Kasumi-1 (cell line): ENCODE measurements at places on chromosomes 7 and 10.

DNA sequence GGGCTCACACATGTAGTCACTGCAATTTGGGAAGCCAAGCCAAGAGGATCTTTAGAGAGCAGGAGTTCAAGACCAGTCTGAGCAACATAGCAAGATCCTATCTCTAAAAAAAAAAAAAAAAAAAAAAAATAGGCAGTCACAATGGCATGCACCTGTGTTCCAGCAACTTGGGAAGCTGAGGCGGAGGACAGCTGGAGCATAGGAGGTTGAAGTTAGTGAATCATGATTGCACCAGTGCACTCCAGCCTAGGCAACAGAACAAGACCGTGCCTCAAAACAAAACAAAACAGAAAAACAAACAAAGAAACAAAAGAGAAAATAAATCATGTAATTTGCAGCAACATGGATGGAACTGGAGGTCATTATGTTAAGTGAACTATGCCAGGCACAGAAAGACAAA is 33.6 kb upstream of the BICC1 start:
- DNase-seq, result no peak

GRCh38 chr10:78062296-78062695 is 28.6 kb downstream of the RPS24 start:
- DNase-seq, result no peak

DNA sequence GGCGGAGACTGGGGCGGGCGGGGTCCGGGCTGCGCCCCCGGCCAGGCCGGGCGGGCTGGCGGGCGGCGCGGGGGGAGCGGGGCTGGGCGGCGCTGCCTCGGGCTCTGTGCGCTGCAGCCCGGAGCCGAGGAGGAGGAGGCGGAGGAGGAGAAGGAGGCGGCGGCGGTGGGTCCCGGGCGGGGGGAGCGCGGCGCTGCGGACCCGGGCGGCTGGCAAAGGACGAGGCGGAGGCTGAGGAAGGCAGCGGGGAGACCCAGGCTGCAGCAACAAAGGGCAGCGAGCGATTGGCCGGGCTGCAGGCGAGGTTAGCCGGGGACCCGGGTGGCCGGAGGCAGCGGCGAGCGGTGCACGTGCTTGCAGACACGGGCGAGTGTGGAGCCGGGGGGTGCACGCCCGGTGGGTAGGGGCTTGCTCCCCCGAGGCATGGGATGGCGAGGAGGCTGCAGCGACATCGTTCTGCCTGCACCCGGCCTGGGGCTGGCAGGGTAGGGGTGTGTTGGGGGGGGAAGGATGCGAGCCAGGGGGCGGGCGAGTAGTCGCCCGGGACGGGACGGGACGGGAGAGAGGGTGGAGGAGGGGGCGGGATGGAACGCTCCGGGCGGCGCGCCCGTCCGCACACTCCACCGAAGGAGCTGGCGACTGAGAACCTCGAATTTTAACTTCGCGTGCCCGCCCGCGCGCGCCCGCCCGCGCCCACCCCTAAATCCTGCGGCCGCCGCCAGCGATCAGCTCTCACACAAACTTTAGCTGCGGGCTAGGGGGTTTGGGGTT is 844 bp upstream of the KAT6B start:
- no peak for DNase-seq

- DNase-seq, result peak; percentile 93
Measured at GRCh38 chr7:37031571-37032257, 307.4 kb upstream of the AOAH start.

DNA sequence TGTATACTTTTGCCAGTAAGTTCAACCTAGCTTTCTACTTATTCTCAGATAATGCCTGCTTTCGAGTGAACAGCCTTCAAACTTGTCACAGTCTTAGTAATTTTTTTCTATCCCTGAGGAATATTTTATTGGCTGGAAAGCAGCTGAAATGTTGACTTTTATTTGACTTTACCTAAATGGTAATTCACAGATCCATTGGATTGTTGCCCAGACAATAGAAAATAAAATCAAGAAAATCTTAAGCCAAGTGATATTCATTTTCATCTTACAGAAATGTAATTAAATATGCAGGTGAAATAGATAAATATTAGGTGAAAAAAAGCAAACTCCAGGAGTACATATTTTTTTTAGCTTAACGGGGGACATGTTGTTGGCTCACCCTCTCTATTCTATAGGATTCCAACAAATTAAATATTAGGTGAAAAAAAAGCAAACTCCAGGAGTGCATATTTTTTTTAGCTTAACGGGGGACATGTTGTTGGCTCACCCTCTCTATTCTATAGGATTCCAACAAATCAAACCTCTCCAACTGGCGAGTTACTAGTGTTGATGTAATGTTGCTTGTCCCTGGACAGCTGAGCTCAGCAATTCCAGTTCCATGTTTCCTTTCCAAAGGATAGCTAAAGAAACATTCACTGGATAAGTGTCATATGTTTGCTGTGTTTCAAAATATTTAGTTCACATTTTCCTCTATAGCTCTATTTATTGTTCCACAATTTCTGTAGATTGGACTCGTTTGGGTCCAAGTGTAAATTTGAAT is 4.2 kb downstream of the TMEM26 start:
- no peak for DNase-seq

DNA sequence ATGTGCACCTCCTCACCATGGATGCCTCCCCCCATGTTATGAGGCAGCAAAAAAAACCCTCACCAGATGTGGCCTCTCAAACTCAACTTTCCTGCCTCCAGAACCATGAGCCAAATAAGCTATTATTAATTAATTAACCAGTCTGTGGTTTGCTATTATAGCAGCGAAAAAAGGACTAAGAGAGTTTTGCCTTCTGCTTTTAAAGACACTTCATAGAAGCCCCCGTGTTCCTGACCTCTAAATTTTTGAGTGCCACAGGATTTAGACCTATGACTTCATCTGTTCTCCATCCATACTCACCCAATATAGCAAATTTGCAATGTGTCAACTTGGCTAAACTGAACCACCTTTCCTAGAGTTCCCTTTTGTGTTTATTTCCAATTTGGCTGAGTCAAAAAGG is 9.2 kb upstream of the SEMA3E start:
- no peak for DNase-seq

GRCh38 chr10:78852466-78853240 is 216.1 kb upstream of the ZMIZ1 start:
- DNase-seq, result no peak

- no peak for DNase-seq
Measured at GRCh38 chr10:91743465-91743864, 54.8 kb upstream of the TNKS2 start.

DNA sequence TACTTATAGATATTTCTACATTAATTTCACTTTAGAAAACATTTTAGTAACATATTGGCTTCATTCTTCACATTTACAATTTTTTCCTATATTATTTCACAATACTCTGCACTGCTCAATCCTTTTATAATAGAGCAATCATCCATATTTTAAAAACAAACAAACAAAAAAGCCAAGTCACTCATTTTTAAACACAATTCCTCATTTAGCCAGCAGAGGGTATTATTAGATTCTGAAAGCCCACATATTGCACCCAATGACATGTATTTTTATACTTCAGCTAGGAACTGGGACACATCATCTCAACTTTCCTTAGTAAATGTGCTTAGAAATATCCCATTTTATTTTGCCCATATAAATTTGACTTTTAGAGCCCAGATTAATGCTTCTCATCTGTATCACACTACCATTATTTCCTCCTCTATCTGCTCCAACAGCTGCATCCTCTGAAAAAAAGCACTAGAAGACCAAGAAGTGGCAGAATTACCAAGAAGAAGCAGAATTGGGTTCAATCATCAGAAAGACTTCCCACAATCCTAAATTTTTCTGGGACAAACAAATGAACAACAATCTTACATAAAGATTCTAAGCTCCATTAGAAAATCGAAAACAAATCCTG is 29.5 kb downstream of the CTNNA3 start:
- peak; percentile 54 for DNase-seq

- no peak for DNase-seq
Measured at GRCh38 chr7:3318874-3319273, 17.8 kb downstream of the SDK1 start.

GRCh38 chr10:9921544-9921943 is 1096.1 kb upstream of the CELF2 start:
- no peak for DNase-seq

GRCh38 chr7:25384788-25385505 is 156.7 kb upstream of the NPVF start:
- no peak for DNase-seq

DNA sequence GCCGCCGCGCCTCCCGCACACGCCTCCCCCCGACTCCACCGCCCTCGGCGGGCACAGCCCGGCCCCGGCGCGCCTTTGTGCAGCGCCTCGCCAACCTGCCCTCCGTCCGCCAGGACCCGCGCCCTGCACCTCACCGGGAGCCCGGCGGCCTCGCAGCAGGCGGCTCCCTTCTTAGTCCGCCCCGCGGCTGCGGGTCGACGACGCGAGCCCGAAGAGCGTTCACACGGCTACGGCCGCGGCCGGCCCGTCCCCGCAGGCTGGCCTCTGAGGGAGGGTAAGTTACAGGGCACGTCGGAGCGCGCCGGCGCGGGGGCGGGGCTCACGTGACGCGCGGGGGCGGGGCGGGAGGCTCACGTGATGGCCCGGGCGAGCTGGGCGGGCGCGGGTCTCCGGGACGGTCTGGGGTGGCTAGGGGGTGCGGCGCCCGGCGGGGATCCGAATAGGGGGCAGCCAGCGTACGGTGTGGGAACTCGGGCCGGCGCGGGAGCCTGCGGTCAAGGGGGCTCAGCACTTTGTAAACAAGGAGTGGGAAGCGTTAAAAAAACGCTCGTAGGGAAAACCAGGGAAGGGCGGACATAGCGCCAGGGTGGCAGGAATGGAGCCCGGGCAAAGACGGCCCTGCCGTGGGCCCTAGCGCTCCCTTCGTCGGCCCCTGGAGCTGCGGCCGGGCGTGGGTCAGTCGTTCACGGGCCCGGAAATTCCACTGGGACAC is at the start of gene ARHGAP12:
Gene ARHGAP12, minus strand, starts transcription at position 283 of the 712 bp plus-strand sequence. CDS start 19,976 bp downstream, outside the sequence.
- peak; percentile 82 for DNase-seq

DNA sequence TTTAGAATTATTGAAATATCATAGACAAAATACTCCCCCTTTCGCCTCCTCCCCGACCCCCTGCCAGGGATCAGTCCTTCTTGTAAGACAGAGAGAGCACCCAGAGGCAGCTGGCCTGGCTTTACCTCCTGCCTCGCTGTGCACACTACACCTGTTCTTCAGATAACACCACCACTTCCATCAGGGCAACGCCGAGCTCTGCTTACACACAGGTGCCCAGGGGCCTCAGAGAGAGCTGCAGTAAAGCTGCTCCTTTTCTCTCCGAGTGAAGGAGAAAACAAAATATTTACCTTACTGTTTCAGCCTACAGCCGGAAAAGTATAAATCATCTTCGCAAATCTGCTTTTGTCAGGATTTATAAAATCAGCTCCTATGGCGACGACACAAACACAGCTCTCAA is 80.7 kb downstream of the HIPK2 start:
- DNase-seq, result no peak

GRCh38 chr10:50437248-50437647 is 185.9 kb upstream of the ASAH2 start:
- peak; percentile 29 for DNase-seq

- DNase-seq, result no peak
Measured at GRCh38 chr7:91233212-91233611, 31.0 kb upstream of the FZD1 start.

DNA sequence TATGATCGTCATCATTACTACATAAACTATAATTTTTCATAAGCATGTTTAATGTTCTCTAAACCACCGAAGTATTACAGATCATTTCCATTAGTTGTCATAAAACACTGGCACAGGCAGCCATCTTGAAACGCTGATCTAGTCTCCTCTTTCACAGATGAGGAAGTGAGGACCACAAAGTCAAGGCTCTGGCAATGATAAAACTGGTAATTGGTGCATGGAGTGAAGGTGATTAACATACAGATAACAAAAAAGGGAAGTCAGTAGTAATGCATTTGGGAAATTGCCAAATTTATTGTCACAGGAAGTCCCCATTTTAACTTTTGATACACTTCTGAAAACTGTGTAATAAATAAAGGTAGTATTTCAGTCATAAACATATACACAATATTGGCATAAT is 49.3 kb downstream of the FBXL13 start:
- peak; percentile 78 for DNase-seq

DNA sequence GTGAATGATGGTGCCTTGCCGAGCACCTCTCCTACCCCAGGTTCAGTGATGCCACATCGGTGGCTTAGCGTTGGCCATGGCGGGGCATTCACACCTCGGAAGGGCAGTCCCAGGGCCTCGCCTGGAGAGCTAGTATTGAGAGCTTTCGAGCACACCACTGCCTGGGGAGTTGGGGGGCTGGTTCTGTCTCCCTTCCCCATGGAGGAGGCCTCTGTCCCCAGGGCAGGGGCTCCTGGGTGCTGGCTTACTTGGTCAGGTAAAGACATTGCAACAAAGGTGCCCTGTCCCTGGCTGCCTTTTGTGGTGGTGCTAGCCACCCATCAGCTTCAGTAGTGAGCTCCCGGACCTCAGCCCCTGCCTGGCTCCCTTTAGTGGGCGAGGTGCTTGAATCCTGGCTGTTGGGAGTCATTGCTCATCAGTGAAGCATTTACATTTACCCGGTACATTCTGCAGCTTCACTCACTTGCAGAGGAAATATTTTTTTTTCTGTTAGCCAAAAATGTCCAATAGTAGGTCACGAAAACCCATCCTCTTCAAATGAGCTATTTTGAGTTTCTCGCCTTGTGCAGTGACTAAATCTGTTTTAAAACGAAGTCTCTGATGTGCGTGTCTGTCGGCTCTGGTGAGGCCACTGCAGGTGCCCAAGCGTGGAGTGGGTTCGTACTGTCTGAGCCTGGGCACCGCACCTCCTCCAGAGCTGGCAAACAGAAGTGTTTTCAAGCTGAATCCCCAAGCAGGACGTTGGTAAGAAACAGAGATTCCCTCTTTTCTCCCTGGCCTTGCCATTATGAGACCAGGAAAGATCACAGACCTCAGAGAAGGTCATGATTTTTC is 95.5 kb downstream of the INPP5A start:
- no peak for DNase-seq

- DNase-seq, result no peak
Measured at GRCh38 chr10:69913606-69914382, 112.1 kb downstream of the COL13A1 start.
